NCI-H774 (cell line): ENCODE measurements at places on chromosomes 7 and 10.

DNA sequence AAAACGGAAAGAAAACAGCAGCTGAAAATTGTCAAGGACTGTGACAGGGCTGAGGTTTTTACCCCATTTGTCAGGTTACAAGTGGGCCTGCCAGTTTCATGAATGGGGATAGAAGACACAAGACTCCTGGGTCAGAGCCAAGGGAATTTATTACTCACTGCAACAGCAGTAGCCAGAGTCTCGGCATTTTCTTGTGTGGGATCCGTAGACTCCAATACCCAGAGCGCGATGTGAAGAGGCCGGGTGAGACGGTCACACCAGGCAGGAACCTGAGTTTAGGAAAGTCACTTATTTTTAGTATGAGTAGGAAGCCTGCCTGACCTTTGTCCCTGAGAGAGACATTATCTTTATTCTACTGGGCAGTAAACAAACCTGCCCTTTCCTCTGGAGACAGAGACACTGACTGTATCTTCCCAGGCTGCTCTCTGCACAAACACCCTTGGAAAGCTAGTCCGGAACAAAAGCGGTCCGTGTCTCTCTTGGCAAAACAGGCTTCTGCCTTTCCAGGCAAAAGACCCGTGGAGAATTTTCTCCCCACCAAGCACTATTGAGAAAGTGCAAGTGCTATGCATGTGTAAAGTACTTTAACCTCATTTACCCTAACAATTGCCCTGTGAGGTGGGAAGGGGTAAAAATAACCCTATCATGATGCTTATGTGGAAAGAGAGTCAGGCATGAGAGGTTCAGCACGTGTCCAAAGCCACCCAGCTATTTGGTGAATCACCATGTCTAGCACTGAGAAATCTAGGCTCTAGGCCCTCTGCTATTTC, 58.4 kb downstream of the JCAD start:
- no peak for DNase-seq

DNA sequence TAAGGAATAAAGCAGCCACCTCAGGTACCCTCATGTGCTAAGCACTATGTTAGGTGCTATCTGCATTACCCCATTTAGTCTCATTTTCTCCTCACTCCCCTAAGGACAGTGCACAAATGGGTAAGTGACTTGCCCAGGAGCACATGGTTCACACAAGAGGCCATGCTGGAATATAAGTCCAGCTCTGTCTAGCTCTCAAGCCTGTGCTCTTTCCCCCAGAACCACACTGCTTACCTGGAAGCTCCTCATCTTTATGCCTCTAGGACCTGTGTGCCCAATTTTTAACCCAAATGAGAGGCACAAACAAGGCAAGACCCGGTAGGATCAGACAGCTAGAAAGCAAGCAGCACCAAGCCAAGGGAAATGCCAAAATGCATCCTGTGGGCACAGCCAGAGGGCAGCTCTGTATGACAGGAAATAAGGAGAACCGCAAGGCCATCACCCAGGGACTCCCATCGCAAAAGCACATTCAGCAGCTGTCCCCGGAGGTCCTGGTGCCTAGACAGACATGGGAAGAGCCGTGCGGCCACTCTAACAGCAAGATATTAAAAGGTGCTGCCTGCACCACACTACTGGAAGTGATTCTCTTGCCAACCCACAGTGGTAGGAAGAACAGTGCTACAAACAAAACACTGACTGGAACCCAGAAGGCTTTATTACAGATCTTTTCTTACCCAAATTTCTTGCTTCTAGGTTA, 88.1 kb downstream of the GSAP start:
- DNase-seq = no peak

GRCh38 chr10:103879409-103879808, 24.0 kb upstream of the SH3PXD2A start:
- DNase-seq = no peak

- no peak for DNase-seq
Measured at GRCh38 chr10:74836877-74837276, 10.5 kb downstream of the KAT6B start.

GRCh38 chr7:27697861-27698430, 35.3 kb upstream of the HIBADH start:
- no peak for DNase-seq

DNA sequence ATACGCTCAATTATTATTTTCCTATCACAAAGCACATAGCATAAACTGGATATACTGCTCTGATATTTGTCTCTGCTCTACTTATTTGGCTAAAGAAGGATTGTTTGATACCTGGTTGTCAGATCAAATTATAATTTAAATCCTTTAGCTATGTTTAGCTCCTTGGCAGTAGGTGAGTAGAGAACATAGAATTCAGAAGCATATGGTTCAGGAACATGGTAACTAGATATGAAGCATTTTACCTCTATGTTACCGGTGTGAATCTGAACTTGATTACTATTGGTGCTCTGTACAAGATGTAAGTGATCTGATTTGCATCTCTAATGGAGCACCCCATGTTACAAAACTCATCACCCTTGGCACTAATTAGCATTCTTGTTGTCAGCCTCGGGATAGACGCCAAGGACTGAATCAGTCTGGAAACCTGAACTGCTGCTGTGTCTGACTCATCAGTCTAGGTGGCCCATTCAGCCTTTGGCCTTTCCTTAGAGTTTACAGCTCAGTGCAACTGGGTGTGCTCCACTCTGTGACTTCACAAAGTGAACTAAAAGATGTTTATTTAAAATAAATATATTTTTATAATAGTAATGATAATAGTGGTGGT, 12.3 kb upstream of the MYPN start:
- no peak for DNase-seq

GRCh38 chr10:97361537-97361901, 27.0 kb upstream of the FRAT2 start:
- DNase-seq = no peak

GRCh38 chr7:158329686-158330085, 257.9 kb downstream of the PTPRN2 start:
- DNase-seq = no peak

- no peak for DNase-seq
Measured at GRCh38 chr10:132550366-132551092, 12.9 kb downstream of the INPP5A start.
